ENCODE measurements at places on chromosomes 4 and X.

- no peak for DNase-seq
These were observed 111.7 kb downstream of the CHRNA9 start for GRCh38 chr4:40446839-40447238.

DNA sequence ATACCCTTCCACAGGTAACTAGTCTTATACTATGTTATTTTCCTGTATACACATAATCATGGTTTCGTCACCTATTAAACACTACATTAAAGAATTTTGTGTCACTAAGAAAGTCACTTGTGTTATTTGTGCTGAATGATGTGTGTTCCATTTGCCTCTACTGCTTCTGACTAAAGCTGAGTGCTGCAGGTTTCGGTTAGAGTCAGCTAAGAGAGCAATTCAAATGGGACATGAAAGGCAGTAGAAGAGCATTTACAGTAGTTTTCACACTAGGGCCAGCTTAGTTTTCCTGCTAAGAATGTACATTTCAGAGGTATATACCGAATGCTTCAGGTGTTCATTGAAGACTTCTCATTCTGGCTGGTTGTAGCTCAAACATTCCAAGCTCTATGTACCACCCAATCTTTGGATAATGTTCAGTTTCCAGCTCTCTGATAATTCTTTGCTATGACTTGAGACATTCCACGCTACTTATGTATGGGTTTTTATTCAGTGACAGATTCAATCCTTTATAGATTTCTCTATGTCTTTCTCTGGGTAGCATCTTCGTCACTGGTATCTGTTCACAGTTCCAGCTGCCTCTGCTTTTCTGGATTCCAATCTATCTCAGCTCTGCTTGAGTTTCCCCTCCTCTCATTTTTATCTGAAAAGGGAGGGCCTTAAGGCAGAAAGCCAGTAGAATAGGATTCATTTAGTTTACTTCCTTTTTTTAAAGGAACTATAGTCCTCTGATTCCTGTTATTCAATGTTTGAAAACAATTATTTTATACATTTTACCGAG lies 164.4 kb downstream of the CXXC4 start:
- DNase-seq, result no peak

DNA sequence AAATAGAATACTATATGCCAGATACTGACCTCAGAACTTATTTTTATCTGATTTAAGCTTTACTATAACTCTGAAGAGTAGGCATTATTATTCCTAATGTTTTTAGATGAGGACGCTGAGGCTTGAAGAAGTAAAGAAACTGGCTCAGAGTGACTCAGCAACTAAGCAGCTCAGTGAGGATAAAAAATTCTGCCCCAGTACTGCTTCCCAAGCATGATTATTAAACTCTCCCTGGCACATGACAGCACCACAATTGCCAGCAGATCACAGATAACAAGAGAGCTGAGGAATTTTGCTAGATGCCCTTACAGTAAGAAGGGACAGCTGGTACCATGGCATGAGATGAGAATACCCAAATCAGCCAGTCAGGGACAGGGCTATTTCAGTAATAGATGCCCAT lies 219.4 kb downstream of the NKX6-1 start:
- DNase-seq, result no peak

GRCh38 chr4:4416981-4417380 lies 30.1 kb downstream of the NSG1 start:
- DNase-seq, result no peak

DNA sequence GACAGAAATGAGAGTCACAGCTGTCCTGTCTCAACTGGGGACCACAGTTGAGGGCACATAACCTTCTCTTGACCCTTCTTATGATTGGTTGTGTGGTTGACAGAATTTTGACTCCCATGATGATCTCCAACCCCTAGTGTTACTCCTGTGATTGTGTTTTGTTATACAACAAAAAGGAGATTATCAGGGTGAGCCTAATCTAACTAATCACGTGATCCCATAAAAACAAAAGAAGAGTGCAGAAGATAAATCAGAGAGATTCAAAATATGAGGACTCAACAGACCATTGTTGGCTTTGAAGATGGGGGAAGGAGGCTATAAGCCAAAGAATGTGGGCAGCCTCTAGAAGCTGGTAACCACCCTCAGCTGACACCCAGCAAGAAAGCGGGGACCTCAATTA lies 72.7 kb downstream of the GUCY2F start:
- DNase-seq, result no peak

GRCh38 chr4:73843369-73843768 lies 6.9 kb downstream of the CXCL6 start:
- DNase-seq, result no peak

GRCh38 chr4:173288296-173288695 lies 45.9 kb downstream of the HMGB2 start:
- DNase-seq, result peak; percentile 59

DNA sequence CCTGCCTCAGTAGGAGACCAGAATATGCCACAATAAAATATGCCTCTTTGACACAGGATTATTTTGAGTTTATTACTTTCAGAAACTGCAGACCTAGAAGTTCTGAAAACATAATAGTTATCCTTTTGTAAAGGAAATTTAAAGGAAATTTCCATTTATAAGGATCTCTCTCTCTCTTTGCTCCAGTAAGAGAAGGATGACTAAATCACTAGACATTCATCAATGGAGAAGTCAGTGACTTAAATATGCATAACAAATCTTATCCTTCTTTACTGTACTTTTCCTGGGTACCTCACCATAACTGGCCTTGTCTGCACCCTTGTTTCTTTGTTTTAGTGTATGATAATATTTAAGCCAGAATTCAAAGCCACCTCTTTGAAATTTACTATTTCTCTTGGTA lies 28.3 kb upstream of the OPHN1 start:
- no peak for DNase-seq

GRCh38 chr4:3709061-3709845 lies 56.9 kb upstream of the ADRA2C start:
- DNase-seq, result no peak

DNA sequence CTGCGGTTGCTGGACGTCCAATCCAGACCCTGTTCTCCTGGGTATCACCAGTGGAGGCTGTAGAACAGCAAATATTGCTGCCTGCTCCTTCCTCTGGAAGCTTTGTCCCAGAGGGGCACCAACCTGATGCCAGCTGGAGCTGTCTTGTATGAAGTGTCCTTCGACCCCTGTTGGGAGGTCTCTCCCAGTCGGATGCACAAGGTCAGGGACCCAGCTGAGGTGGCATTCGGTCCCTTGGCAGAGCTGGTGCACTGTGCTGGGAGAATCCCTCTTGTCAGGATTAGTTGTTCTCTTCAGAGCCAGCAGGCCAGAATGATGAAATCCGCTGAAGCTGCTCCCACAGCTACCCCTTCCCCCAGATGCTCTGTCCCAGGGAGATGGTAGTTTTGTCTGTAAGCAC lies 110.3 kb upstream of the ZXDB start:
- no peak for DNase-seq

- no peak for DNase-seq
These were observed 80.3 kb downstream of the ARHGAP24 start for GRCh38 chr4:85555206-85555605.

- no peak for DNase-seq
These were observed 146.8 kb upstream of the RBPJ start for GRCh38 chr4:26174027-26174426.

GRCh38 chr4:120995266-120996010 lies 72.9 kb upstream of the PRDM5 start:
- no peak for DNase-seq

DNA sequence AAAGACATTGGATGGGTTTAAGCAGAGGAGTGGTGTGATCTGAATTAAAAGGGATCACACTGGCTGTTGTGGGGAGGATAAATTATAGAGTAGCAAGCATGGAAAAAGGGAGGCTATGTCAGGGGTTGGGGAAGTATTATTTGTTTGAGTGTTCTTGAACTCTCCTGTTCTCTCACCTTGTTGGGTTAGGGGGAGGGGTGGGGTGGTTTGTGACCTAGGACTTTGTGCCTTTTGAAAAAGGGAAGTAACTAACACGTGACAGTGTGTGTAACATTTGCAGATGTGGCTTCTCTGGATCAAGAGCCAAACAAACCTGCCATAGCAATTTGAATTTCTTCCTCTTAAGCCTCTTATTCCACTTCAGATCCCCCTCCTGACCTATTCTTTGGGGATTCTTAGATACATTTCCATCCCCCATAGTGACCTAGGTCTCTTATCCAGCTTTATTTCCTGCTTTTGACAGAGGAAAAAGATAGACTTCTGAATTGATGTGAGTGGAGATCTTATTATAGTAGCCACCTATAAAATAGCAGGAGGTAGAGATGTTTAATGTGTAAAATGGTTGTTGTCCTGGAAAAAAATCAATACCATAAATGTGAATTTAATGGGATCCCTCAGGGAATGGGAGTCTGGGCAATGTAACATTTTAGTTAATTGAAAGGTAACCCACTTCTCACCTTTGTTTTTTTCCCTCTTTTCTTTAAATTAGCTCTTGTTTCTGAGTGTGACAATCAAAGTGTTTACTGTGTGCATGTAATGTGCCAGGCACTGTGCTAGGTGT lies 120.4 kb downstream of the CT47B1 start:
- no peak for DNase-seq

GRCh38 chr4:6032249-6033244 lies 14.3 kb upstream of the C4orf50 start:
- DNase-seq, result no peak

DNA sequence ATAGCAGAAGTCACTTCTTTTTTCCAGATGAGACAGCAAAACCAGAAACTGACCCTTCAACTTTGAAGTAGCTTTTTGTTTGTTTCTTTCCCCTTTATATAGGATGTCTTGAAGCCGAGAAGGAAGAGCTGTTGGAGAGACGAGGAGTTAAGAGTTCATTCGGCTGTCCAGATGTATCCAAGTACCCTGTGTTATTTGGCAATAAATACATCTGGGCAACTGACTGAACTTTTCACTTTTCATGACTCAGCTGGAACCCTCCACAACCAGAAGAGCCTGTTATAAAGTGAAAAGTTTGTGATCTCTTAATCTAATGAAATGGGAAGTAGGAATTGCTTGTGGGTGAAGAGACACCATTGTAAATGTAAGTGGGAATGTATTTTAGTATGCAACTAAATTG lies 131.2 kb downstream of the HTR2C start:
- DNase-seq, result no peak

DNA sequence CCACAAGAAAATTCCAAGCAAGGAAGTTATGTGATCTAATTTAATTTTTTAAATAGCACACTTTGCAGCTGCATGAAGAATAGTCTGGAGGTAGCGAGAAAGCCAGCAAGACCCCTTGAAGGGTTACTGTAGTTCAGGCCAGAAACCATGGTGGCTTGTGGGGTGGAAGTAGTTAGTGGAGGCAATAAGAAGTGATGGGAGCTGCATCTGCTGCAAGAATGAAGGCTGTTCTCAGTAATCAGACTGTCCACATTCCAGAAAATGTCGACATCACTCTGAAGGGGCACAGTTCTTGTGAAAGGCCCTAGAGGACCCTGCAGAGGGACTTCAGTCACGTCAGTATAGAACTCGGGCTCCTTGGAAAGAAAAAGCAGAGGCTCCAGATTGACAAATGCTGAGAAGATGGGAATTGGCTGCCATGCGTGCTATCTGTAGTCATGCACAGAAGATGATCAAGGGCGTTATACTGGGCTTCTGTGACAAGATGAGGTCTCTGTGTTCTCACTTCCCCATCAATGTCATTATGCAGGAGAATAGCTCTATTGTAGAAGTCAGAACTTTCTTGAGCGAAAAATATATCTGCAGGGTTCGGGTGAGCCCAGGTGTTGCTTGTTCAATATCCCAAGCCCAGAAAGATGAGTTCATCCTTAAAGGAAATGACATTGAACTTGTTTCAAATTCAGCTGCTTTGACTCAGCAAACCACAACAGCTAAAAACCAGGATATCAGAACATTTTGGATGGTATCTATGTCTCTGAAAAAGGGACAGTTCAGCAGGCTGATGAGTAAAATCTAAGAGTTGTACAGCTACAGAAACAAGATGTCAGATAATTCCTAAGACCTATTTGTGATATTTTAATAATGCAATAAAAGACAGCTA lies 254.2 kb downstream of the CBR4 start:
- peak; percentile 72 for DNase-seq

GRCh38 chrX:148672517-148672916 lies 172.1 kb downstream of the AFF2 start:
- DNase-seq, result no peak

DNA sequence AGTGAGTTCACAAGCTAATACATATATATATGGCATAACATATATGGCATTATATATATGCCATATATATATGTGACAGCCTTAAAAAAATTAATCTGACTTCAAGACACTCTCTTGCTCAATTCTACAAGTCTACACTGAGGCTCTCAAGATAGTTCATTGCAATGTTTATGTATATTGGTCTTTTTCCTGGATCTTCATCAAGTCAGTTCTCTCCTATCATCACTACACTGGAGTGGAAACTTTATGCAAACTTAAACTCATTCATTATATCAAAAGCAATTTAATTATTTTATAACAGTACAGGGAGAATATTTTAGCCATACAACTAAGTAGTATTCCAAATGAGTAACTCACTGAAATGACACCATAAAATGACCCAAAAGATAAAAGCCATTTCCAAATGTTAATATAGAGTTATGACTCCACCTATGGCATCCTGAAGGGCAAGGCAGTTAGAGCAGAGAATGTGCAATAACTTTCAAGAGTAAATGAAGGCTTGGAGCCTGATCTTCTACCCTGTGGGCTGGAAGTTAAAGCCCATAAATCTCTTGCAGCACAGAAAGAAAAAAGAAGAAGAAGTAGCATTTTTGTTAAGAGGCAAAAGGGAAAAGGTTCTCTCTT lies 176.3 kb upstream of the SLIT2 start:
- DNase-seq, result no peak

DNA sequence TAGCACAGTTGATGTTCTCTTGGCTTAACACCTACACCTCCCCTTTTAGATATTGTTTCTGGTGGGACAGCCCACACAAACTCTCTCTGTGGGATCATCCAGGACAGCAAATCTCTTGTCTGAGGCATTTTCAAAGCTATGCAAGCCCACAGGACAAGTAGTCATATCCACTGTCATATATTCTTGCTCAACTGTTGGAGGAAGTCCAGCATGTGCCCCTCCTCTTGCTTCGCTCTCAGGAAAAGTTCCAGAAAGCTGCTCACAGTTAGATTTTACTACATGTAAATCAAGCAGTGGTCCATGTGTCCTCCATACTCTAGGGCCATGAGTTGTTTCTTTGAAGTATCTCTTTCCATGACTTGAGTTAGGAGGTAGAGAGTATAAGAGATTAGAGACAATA lies 260.7 kb downstream of the INPP4B start:
- DNase-seq, result peak; percentile 8

DNA sequence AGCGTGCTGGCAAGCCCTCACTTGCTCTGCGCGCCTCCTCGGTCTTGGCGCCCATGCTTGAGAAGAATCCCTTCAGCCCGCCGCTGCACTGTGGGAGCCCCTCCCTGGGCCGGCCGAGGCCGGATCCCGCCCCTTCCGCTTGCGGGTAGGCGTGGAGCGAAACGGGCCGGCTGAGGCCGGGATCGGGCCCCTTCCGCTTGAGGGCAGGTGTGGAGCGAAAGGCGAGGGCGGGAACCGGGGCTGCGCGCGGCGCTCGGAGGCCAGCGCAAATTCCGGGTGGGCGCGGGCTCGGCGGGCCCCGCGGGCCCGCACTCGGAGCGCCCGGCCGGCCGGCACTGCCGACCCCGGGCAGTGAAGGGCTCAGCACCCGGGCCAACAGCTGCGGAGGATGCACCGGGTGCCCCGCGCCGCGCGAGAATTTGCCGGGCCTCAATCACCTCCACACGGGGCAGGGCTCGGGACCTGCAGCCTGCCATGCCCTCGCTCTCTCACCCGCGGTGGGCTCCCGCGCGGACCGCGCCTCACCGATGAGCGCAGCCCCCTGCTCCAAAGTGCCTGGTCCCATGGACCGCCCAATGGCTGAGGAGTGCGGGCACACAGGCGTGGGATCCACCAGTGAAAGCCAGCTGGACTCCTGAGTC lies 58.1 kb upstream of the GBA3 start:
- DNase-seq, result no peak

- peak; percentile 9 for DNase-seq
These were observed 22.4 kb downstream of the TMEM33 start for GRCh38 chr4:41957634-41958033.

Data from fibroblast of skin of scalp (primary cell).